ENCODE measurements at places on chromosomes 5 and 9.

DNA sequence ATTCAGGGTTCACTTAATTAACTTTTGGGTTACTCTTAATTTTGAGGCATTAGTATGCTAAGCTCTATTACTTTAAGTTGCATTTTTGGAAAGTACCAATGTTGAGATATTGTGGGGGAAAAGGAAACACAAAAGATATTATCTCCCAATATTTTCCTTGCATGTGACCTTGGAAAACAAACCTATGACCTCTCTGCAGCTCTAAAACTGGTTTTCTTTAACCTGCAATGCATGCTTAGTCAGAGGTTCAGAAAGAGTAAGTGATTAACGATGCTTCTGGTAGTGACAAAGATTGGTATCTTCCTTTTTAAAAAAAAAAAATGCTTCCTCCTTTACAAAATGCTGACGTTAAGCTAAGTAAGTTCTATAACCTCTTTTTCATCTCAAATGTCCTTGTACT, 44.9 kb upstream of the CDH18 start:
- DNase-seq = no peak

- DNase-seq = no peak
Observed at GRCh38 chr5:60883229-60883628, 39.2 kb upstream of the ELOVL7 start.

- DNase-seq = no peak
Observed at GRCh38 chr5:95384485-95385213, 6.5 kb upstream of the FAM81B start.

DNA sequence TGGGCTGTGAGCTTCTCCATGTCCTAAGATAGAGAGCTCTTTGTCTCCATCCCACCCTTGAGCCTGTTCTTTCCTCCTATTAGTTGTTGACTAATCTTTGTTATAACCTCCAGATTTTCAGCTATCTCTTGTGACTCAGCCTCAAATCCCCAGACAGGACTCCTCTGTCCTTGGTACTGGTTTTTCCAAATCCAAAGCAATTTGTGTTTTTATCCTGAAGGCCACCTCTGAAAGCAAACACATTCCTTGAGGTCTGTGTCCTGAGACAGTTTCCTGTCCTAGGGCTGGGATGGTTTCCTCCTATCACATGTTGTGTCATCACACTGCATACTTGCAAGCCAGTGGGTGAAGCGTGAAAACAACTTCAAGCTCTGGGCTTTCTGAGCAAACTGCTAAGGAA, 8.5 kb downstream of the TNC start:
- no peak for DNase-seq

DNA sequence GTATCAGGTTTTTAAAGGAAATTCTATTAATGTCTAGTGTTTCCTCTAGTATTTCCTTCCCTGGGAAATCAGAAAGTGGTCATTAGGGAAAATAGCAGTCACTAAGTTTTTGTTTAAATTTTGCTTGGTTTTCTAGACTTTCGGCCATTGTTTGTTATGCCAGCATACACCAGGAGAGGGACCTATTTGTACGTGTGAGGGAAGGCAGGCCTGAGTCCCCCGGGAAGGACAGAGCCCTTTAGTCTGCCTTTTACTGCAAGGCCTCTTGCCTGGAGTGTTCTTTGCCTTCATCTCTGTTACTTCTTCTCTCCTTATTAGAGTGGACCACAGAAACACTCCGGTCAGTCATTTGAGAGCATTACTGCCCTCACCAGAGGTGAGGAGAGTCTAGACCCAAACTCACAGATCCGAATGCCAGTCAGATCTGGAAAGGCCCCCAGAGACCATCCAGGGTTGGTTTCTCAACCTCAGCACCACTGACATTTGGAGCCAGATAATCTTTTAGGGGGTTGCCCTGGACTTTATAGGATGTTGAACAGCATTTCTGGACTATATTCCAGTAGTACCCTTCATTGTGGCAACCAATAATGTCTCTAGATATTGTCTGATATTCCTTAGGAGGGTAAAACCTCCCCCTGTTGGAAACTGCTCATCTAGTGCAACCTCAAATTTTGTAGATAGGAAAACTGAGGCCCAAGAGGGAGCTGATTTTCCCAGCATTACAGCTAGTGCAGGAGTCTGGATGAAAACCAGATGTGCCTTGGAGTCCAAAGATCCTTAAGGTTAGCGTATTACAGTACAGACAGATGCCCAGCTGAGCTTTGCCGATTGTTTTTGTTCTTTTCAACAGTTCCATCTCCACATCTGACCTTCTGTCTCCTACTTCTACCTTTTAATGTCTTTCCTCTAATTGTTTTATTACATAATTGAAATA, 93.0 kb upstream of the NIPAL4 start:
- no peak for DNase-seq

DNA sequence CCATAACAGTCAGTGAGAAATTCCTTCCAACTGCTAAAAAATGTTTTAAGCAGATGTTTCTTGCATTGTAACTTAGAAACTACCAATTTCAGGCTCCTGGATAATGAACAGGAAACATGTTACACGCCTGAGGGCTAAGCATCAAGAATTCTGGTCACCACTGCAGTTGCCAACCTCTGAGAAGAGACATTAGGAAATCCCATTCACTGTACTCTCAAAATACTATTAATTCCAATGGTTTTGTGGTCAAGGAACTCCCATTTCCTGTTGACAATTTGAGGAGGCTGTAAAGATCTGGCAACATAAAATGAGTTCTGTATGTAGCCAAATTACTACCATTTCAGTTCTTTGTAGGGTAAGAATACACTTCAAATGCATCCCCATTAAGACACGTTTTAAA, 456.0 kb upstream of the MEF2C start:
- no peak for DNase-seq

DNA sequence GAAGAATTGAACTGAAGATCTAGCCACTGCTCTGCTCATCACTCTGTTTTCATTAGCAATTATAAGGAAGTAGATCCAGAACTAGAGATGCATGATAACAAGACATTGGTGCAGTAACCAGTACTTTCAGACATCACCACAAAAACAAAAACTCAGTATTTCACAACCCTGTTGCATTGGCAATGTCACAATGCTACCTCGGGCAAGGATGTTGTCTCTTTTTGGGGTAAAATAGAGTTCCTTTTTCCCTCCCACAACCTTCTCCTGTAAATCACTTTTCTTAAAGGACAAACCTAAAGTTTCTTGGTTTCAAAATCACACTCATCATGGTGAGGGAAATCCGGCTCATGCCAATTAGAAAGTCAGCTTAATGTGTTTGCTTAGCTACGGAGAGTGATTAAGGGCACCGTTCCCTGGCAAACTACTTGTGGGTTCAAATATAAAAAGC, 420.1 kb upstream of the MEF2C start:
- DNase-seq = no peak

DNA sequence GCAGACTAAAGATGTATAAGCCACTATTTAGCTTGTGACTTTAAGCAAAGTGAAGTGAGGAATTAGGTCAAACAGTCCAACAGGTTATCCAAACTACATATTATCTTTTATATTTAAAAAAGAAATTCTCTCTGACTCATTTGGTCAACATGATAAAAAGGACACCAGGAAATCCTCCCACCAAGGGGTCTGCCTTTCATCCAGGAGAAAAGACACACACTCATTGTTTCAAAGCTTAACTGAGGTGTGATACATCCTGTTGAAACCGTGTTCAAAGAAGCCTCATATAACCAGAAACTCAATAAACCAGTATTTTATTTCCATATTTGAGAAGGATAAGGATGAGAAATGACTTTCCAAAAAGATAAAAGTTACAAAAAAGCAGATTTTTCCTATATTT, 417.1 kb downstream of the HCN1 start:
- DNase-seq = no peak

DNA sequence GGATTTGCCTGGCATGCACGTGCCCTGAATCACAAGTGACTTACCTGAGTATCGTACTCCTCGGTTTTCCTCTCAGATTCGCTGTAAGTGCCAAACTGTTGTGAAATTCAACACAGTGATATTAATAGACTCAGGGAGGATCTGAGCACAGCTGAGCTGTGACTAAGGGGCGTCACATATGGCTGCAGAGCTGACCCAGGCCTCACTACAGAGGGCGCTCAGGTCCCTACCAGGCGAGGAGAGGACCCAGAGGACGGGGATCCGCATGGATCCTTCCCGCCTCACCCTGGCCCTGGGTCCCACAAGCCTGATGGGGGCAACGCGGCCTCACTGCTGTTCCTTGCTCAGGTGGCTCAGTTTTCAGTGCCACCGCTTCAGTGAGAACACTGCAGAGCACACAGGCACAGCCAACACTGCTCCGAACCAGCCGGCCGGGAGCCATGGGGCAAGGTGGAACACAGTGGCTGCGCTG, 20.1 kb downstream of the CLPTM1L start:
- no peak for DNase-seq

DNA sequence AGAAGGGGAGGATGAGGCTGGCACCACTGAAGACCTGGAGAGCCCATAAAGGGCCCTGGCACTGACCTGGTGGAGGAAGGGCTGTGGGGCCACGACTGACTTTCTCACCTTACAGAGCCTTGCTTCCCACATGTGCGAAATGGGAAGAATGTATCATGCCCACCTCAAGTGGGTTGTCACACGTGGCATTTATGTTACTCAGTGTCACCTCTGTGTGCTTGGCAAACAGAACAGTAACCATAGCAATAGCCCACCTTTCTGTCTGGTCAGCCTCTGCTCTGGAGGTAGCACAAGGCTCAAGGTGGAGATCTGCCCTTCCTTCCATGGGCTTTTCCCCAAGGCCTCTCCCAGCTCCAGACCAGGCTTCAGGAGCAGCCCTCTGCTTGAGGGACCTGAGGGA, 16.7 kb downstream of the TCF7 start:
- DNase-seq = no peak

DNA sequence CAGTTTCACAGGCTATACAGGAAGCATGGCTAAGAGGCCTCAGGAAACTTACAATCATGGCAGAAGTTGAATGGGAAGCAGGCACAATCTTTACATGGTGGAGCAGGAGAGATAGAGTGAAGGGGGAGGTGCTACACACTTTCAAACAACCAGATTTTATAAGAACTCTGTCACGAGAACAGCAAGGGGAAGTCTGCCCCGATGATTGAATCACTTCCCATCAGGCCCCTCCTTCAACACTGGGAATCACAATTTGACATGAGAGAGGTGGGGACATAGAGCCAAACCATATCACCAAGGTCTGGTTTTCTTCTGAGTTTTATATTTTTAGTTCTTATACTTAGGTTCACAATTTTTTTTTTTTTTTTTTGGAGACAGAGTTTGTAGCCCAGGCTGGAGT, 16.1 kb downstream of the ZCCHC9 start:
- no peak for DNase-seq

DNA sequence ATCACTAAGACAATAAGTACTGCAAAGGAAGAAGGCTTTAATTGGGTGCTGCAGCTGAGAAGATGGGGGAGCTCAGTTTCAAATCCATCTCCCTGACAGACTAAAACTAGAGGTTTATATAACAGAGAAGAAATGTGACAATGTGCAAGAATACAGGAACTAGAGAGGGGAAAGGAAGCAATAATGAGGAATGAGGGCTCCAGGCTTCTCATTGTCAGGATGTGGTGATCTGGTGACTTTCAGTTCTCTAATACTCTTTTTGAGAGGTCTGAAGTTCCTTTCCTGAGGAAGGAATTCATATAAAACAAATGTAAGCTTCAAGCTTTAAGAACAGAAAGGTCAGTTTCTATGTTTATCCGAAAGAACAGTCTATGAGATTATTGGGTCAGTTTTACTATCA, 42.5 kb upstream of the SPATA31E1 start:
- DNase-seq = no peak

DNA sequence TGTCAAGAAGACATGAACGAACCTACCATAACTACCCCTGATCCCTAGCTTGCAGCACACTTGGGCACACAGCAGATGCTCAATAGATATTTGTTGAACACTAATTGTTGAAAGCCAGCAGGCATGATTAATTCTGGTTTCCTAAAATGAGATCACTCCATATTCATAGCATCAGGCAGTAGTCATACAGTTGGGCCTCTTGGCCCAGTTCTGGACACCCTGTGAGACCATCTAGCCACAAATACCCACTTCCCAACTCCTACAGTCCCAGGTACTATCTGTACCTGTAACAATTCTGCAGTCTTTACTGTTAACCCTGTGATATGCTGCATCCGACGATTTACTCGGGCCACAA, 24.2 kb downstream of the P4HA2 start:
- DNase-seq = no peak

DNA sequence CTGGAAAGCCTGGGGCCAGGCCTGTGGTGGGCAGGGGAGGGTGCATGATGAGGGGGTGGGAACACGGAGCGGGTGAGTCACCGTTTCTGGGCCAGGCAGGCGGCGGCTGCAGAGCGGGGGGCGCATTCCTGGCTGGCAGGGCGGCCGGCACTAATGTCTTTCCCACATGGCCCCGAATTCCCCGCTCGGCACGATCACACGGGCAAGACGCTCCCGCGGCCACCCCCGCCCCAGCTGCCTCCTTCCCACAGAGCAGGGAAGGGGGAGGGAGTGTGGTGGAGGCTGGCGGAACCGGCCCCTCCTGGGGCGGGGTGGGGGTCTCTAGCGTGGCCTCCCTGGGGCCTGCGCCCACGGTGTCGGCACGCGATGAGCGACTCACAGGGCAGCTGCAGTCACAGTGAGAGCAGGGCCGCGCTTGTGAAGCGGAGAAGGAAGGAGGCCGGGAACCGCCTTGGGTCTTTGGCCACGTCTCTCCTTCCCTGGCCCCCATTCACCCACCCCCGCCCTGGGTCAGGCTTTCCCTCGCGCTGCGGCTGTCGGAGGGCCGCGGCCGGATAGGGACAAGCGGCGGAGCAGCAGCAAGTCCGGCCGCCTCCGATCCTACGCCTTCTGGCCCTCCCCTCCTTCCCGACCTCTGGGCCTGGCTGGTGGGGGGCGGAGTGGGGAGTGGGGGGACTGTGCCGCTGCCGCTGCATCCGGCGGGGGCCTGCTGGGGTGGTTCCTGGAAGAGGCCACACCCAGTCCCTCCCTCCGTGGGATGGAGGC, 48.9 kb downstream of the CXXC5 start:
- DNase-seq = no peak

- no peak for DNase-seq
Observed at GRCh38 chr9:23621188-23621587, 204.9 kb downstream of the ELAVL2 start.

- no peak for DNase-seq
Observed at GRCh38 chr5:96597438-96598020, 64.6 kb upstream of the CAST start.

DNA sequence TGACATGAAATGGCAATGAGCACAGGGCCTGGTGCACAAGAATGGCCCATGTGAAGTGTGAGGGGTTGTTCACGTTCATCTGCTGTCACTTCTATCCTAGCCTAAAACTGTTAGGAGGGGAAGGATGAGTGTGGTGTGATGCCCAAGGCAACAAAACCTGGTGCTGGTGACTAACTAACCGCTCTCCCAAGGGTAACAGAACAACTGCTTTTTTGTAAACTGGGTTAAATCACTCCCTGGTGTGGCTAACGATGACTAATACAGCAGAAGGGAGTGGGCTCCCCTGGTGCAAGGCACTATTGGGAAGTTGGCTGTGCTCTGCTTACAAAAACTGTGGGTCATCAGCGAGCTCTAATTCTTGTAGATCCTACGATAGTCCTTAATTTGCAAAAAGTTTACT, 103.2 kb upstream of the VCAN start:
- DNase-seq = no peak

- no peak for DNase-seq
Observed at GRCh38 chr9:77885104-77885672, 146.4 kb downstream of the GNAQ start.

- DNase-seq = no peak
Observed at GRCh38 chr9:35260186-35260585, 98.4 kb downstream of the UNC13B start.

Measured in activated gamma-delta T cell treated with Interleukin-2 at 50 U/mL for 16 hours (primary cell).